ENCODE measurements at places on chromosomes 3 and 15.

DNA sequence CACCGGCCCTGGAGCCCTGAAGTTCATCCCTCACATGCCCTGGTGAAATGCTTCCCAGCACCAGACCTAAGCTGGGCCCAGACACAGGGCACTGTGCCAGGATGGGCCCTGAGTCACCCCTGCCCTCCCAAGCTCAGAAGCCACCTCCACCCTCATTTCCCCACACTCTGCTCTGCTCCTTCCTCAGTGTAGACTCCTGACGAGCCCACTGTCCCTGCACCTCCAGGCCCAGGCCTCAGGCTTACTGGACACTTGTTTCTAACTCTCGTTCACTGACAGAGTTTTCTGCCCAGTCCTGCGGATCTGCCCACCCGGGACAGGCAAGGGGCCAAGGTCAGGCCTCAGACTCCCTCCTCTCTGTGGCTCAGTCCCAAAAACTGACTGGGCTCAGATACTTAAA lies 112.6 kb upstream of the RNF7 start:
- DNase-seq = no peak

DNA sequence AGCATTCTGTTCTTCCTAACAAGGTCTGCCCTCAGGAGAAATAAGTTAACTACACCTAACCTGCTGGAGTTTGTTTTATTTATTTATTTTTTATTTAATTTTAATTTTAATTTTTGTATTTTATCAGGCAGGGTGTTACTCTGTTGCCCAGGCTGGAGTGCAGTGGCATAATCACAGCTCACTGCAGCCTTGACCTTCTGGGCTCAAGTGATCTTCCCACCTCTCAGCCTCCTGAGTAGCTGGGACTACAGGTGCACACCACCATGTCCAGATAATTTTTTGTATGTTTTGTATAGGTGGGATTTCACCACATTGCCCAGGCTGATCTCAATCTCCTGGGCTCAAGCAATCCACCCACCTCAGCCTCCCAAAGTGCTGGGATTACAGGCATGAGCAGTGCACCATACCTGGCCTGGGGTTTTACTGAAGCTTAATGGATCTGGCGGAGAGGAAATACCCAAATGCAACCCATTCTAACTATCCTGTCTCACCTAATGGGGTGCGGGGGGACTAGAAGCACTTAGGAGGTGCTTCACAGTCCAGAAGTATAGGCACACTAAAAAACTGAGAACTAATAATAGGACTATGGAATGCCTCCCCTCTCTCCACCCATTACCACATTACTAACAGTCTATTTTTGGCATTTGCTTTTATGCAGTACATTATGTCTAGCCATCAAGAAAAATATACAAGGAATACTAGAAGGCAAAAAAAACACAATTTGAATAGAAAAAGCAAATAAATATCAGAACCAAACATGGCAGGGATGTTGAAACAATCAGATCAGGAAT lies 61.4 kb downstream of the TTBK2 start:
- no peak for DNase-seq

- DNase-seq = no peak
Measured at GRCh38 chr3:128727485-128727884, 1.5 kb downstream of the RAB7A start.

DNA sequence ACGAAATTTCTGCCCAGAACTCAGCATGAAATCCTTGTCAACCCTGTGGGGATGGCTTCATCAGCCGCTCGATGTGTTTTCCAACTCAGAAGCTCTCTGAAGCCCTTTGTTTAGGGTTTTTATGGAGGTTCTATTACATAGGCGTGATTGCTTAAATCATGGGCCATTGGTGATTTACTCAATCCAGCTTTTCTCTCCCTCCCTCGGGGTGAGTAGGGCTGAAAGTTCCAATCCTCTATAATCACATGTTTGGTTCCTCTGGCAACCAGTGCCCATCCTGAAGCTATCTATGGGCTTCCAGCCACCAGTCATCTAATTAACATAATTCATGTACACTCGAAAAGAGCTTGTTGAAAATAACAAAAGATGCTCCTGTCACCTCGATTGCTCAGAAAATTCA lies 51.6 kb downstream of the GATM start:
- no peak for DNase-seq

DNA sequence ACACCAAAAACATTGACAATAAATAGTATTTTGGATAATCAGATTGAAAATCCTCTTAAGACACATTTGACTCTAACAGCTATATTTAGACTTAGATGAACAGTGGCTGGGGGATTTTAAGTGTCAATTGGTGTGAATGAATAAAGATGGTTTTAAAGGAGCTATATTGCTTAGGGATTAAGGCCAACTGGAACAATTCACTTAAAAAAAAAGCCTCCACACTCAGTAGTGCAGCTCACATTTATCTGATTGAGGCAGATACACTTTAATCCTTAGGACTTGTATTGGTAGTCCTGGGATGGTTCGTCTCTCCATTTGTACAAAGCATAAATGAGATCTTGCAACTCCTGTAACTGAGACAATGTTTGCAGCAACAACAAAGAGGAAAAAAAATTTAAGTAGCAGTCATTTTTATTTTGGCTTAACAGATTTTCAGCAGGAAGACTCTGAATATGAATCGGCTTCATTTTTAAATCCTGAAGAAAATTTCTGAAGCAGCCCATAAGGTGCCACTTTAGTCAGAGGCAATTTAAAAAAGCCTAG lies 112.0 kb downstream of the UACA start:
- no peak for DNase-seq

DNA sequence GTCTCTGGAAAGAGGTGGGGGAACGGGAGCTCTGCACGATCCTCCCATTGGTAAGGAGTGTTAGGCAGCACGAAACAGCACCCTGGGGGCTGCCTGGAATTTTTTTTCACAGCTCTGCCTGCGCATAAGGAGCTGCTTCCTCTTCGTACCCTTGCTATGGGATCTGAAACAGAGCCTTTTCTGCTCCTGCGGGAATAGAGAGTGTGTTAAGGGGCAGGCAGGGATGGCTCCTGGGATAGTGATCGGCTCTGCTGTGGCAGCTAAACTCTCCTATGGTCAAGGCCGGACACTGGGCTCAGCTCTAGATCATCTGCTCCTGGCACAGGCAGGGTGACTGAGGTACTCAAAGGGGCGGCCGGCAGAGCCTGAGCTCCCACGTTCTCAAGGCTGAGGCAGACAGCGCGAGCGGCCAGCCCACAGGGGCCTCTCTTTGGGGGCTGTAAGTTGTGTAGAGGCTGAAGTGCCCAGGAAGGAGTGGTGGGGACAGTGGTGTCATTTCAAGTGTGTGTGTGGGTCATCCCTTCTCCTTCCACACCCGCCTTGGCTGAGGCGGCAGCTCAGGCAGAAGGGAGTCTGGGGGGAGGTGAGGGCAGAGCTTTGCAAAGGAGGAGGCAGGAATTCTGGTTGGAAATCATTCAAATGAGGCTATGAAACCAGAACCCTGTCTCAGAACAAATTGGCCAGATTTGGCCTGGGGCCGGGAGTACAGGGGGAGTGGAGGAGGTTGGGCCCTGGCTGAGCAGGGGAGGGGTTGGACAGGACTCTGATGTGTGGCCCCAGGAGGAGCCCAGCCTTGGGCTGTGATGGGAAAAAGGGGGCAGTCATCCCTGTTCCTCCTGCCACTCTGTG lies 31.0 kb downstream of the EPHB3 start:
- DNase-seq = no peak

GRCh38 chr15:64017082-64017588 lies 29.1 kb downstream of the DAPK2 start:
- DNase-seq = no peak

DNA sequence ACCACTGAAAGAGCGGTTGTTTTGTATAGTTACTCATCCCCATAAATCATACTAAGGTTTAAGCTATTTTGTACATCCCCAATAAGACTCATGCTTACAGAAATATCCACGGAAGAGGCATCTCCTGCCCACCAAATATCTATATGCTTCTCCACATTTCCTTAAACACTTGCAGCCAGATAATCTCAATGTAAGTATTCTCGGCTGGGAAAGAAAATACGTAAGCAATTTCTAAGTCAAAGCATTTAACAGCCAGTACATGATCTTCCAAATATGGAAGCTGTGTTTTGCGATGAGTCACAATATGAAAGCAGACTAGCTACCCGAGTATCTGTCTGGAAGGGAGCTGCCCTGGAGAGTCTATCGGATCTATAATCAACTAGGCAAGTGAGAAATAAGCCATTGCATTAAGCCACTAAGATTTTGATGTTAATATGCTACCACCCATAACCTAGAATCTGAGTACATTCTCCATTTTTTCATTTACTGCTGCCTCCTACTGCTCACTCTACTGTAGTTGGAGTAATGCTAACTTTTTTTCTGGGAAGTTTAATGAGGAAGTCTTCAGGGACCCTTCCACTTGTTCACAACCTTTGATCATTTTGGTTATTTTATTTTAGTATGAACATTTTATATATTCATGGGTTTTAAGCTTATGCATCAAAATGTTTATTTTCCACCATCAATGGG lies 26.9 kb upstream of the ZMAT3 start:
- no peak for DNase-seq

GRCh38 chr3:37163262-37164015 lies 10.9 kb downstream of the LRRFIP2 start:
- no peak for DNase-seq

GRCh38 chr15:48992096-48992495 lies 28.4 kb upstream of the SHC4 start:
- no peak for DNase-seq

GRCh38 chr3:14117468-14118399 lies 6.9 kb downstream of the CHCHD4 start:
- DNase-seq = no peak

GRCh38 chr3:169455472-169455871 lies 208.0 kb downstream of the MECOM start:
- DNase-seq = no peak

All from stimulated activated CD8-positive, alpha-beta memory T cell treated with anti-CD3 and anti-CD28 coated beads, Interleukin-7, amount 100 ng/mL, for 1 hour (primary cell).